ENCODE measurements at places on chromosomes 3 and 15.

GRCh38 chr3:178457511-178457910 is 78.7 kb upstream of the KCNMB2 start:
- no peaks in the 10 kb centered on the region for H3K36me3 ChIP-seq
- no peaks in the 10 kb centered on the region for H3K27me3 ChIP-seq
- H3K4me1 ChIP-seq, result no peaks in the 10 kb centered on the region
- H3K4me3 ChIP-seq, result no peak overlapping the region
- no peak for DNase-seq

- H3K4me3 ChIP-seq, result no peak overlapping the region
- H3K27me3 ChIP-seq, result no peaks in the 10 kb centered on the region
- H3K4me1 ChIP-seq, result no peaks in the 10 kb centered on the region
- no peak for DNase-seq
- H3K36me3 ChIP-seq, result no peaks in the 10 kb centered on the region
Observed at GRCh38 chr15:39391230-39391629, 189.6 kb upstream of the THBS1 start.

GRCh38 chr3:71031914-71032521 is 551.5 kb downstream of the FOXP1 start:
- DNase-seq, result no peak
- no peaks in the 10 kb centered on the region for H3K27me3 ChIP-seq
- H3K4me1 ChIP-seq, result peaks cover 66% of the 10 kb centered on the region
- no peak overlapping the region for H3K27ac ChIP-seq
- no peak overlapping the region for H3K4me3 ChIP-seq
- peaks cover 27% of the 10 kb centered on the region for H3K36me3 ChIP-seq

GRCh38 chr3:154182322-154182922 is 61.2 kb downstream of the ARHGEF26 start:
- H3K27ac ChIP-seq, result no peak overlapping the region
- peaks cover 4% of the 10 kb centered on the region for H3K27me3 ChIP-seq
- no peak for DNase-seq
- H3K4me1 ChIP-seq, result no peaks in the 10 kb centered on the region
- no peak overlapping the region for H3K4me3 ChIP-seq

DNA sequence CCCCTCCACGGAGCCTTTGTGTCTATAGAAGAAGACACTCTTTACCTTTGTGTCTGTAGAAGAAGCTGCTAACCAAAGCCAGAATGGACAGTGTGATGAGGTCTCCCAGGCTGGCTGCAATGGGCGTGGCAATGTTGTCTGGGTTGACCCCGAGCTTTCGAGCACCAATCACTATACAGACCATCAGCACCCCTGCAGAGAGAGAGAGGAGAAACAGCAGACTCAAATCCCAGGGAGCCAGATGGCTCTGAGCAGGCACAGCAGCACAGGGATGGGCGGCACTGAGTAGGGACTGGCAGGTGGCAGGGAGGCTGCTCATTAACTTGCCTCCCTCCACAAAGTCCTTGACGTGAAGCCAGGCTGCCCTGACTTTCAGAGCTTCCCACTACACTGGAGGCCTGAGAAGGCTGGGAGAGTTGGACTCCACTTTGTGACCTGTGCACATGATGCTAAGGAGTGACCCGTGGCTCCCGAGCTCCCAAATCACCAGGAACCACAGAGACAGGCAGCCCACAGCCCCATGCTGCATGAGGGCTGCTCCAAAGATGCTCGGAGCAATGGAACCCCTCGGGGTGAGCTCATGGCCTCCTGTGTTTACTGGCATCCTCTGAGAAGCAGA is 53.9 kb downstream of the ROPN1B start:
- peaks cover 6% of the 10 kb centered on the region for H3K36me3 ChIP-seq
- no peak for DNase-seq
- H3K27me3 ChIP-seq, result no peaks in the 10 kb centered on the region
- peaks cover 9% of the 10 kb centered on the region for H3K4me1 ChIP-seq
- no peak overlapping the region for H3K27ac ChIP-seq
- no peak overlapping the region for H3K4me3 ChIP-seq

DNA sequence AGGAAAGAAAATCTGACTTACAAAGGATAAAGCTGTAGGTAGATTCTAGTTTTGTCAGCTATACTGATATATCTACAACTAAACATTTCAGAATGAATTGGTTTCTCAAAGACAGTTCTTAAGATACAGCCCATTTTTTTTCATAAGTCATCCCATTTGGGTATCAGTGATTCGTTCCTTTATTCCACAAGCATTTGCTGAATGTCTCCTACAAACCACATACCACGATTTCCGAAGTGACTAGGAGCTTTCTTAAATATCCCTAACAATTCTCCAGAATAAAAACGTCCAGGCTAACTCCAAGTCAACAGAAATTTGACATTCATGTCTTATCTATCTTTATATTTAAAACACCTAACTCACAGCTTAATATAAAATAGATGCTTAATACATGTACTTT is 59.8 kb downstream of the TP53BP1 start:
- H3K4me3 ChIP-seq, result no peak overlapping the region
- H3K27me3 ChIP-seq, result no peaks in the 10 kb centered on the region
- H3K4me1 ChIP-seq, result no peaks in the 10 kb centered on the region
- peaks cover 26% of the 10 kb centered on the region for H3K36me3 ChIP-seq
- H3K27ac ChIP-seq, result no peak overlapping the region
- DNase-seq, result no peak

DNA sequence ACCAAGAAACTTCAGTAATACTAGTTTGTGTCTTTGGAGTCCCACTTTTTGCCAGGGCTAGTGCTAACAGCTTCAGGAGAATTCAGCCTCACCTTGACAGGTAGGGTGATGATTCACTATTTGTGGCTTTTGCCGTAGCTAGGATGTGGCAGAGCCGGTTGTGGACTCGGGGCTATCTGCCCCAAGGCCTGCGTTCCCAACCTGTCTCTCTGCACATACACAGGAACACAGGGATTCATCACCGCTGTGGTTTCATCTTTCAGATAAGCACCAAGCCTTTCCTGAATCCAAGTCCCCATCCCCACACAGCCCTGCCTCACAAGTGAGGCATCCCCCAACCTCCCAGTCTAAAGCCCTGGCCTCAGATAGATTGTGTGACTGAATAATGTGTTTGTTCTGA is 45.2 kb upstream of the POLG start:
- no peak overlapping the region for H3K27ac ChIP-seq
- no peak overlapping the region for H3K4me3 ChIP-seq
- H3K36me3 ChIP-seq, result no peaks in the 10 kb centered on the region
- no peak for DNase-seq
- peaks cover 39% of the 10 kb centered on the region for H3K27me3 ChIP-seq
